ENCODE measurements at places on chromosomes 4 and X. TPM values are rescaled to one million over a fixed set of nuclear protein-coding genes. Genes with fewer than 3 reads are reported as not detected.

ATP1B4 gene
- total RNA-seq = not detected

ARSD gene
- 54.5 TPM for total RNA-seq

GPRASP1 gene
- 9.6 TPM for total RNA-seq

TRIM75 gene
- not detected for total RNA-seq

F11 gene
- not detected for total RNA-seq

GRCh38 chrX:53190363-53190960 lies 34.5 kb downstream of the KDM5C start:
- peaks cover under 1% of the 10 kb centered on the region for H3K36me3 ChIP-seq
- no peak for DNase-seq
- peak overlapping the region; percentile 43 for H3K27ac ChIP-seq
- no peak overlapping the region for H3K4me3 ChIP-seq

DNA sequence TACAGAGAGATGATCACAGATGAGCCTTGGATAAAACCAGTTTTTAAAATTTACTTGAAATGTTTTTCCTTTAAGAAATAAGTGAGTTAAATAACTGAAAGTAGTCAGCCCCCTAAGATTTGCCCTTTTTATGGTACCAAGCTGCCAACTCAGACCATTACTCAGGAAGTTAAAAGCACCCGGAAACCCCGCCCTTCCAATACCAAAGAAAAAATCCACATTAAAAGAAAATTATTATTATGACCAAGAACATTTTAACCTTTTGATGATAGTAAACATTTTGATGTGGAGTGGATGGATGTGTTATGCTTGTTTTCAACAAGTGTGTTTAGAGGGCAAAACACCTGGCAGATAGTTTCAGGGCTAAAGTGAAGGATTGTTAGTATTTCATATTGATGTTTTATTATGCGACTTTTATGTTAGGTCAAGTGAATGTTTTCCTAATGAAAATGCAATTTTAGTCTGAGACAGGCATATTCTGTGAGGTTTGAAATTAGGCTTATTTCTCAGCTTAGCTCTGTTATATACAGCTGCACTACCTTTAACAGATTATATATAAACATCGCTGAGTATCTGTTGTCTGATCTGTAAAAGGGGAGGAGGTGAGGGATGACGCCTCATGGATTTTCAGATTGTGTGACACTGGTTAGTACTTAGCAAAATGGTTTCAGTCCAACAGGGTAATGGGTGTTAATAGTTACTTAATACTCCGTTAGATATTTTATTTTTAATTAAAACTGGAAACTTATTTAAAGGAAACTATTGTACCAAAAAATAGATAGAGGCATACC lies 89.0 kb downstream of the KDM6A start:
- H3K4me3 ChIP-seq = no peak overlapping the region
- peaks cover 25% of the 10 kb centered on the region for H3K36me3 ChIP-seq
- no peak for DNase-seq
- H3K4me1 ChIP-seq = peaks cover 23% of the 10 kb centered on the region
- H3K27ac ChIP-seq = no peak overlapping the region
- no peaks in the 10 kb centered on the region for H3K27me3 ChIP-seq

DNA sequence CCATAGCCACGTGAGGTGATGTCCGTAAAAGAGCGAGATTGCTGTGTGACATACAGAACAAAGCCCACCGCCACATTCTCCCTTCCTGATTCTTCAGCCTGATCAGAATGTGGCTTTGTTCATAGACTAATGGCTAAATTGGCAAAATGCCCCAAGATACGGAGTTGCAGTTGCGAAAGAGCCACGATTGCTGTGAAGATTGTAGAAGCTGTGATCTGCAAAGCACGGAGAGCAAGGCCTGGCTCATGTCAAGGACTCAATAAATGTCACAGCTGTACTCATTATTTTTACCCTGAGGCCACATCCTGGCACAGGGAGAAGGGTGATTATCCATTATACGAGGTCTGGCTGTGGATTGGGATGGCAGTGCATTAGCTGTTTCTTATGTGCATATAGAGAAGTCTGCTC lies 34.2 kb downstream of the ARSD start:
- no peaks in the 10 kb centered on the region for H3K27me3 ChIP-seq
- no peaks in the 10 kb centered on the region for H3K36me3 ChIP-seq
- peak overlapping the region; percentile 28 for H3K4me3 ChIP-seq
- peaks cover 73% of the 10 kb centered on the region for H3K4me1 ChIP-seq
- H3K27ac ChIP-seq = peak overlapping the region; percentile 98

DNA sequence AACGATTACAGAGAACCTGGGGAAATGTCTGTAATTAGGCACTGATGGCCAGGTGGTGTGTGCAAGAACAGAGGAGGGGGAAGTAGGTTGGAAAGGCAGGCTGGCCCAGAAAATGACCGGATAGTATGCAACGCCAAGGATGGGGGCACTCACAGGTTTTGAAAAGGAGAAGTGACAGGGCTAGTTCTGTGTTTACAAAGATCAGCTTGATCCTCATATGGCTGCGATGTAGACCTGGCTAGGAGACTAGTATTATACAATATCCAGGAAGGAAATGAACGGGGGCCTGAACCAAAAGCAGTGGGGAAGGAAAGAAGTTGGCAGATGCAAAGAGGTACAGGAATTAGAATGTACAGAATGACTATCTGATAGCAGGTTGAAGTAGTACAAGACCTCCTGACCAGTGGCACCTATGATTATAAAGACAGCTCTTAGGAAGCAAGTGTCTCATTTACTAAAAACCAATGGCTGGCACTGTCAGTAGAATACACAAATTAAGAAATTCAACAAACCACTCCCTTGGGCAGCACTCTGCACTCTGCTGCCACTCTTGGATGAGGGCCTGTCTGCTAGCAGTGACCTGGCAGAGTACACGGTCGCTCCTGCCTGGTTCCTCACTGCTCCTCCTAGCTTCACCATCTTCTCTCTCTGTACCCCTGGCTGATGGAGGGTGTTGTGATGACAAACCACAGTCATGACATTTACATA lies 14.1 kb downstream of the MFAP3L start:
- no peak overlapping the region for H3K27ac ChIP-seq
- no peaks in the 10 kb centered on the region for H3K36me3 ChIP-seq
- DNase-seq = no peak
- no peak overlapping the region for H3K4me3 ChIP-seq
- H3K4me1 ChIP-seq = no peaks in the 10 kb centered on the region

- H3K4me3 ChIP-seq = no peak overlapping the region
- DNase-seq = no peak
- H3K36me3 ChIP-seq = no peaks in the 10 kb centered on the region
- H3K27me3 ChIP-seq = no peaks in the 10 kb centered on the region
- H3K27ac ChIP-seq = peak overlapping the region; percentile 21
Measured at GRCh38 chr4:182190306-182190705, 52.9 kb upstream of the TENM3 start.

- no peaks in the 10 kb centered on the region for H3K27me3 ChIP-seq
- H3K4me3 ChIP-seq = no peak overlapping the region
- DNase-seq = no peak
- peaks cover 3% of the 10 kb centered on the region for H3K36me3 ChIP-seq
- peak overlapping the region; percentile 55 for H3K27ac ChIP-seq
Measured at GRCh38 chr4:156378033-156378665, 424.5 kb upstream of the CTSO start.

GRCh38 chrX:134981910-134982309 lies 8.9 kb upstream of the SMIM10 start:
- no peak overlapping the region for H3K27ac ChIP-seq
- no peak overlapping the region for H3K4me3 ChIP-seq
- H3K36me3 ChIP-seq = no peaks in the 10 kb centered on the region
- no peaks in the 10 kb centered on the region for H3K4me1 ChIP-seq
- no peak for DNase-seq
- no peaks in the 10 kb centered on the region for H3K27me3 ChIP-seq
